ENCODE measurements at places on chromosomes 13 and 19.

DNA sequence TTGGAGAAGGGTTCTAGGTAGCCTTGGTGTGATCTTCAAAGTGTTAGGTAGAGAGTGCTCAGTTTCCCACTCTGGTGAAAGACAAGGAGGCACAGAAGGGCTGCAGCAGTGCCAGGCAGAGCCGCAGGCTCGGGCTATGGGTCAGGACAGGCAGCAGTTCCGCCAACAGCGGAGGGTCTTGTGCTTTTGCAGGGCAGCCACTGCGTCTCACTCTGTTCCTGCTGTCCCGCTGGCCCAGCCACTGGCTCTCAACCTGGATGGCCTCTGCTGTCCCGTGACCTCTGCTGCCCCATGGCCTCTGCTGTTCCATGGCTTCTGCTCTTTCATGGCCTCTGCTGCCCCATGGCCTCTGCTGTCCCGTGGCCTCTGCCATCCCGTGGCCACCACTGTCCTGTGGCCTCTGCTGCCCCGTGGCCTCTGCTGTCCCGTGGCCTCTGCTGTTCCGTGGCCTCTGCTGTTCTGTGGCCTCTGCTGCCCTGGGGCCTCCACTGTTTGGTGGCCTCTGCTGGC, 175.7 kb downstream of the URI1 start:
- DNase-seq, result no peak

DNA sequence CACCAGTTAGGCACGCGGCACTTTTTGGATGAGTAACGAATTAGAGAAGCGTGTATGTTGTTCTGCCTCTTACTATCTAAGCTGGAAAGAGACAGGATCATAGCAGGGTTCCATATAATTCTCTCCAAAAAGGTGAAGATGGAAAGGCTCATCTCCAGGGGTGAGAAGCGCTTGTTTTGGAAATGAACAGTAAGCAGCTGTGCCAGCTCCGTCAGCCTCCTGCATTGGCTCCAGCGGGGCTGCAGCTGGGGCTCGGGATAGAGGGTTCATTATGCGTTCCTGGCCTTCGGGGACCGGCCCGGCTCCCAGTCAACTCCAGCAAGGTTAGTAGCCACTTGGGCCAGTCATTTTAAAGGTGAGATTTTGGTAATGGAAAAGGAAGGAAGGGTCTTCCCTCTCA, 155.5 kb downstream of the COL4A1 start:
- no peak for DNase-seq

- DNase-seq, result no peak
Measured at GRCh38 chr19:50005428-50005827, 19.7 kb downstream of the VRK3 start.

- DNase-seq, result peak; percentile 57
Measured at GRCh38 chr19:1279782-1280341, 4.5 kb downstream of the FAM174C start.

DNA sequence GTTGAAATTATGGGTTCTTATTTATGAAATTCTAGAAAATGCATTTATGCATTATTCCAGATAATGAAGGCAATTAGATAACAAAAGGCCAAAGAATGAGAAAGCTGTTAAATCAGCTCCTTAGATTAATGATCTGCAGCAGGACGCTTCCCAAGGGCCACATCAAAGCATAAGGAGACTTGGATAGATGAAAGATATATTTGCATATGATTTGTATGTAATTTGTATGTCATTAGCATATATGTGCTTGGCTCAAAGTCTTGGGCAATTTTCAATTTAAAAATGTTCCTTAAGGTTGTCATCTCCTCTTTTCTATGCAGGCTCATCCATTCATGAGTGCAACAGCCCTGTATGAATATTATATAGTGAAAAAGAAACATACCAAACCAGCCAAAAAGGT, 126.8 kb upstream of the IRS2 start:
- DNase-seq, result no peak

DNA sequence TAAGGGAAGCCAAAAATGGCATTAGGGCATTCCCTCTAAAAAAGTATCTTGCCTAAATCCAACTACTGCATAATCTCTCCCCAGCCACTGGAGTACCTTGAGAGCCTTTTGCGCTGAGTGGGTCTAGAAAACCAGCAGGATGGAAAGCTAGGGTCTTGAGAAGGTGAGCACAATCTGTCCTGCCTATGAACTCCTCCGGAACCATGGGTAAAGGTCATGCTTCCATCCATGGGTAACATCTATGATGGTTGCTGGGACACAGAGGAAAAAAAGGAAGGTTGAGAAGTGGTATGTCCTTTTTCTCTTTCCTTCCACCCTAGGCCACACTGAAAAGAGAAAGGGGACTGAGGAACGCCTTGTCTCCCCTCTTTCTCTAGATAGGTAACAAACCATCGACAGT, 52.4 kb downstream of the ZNF676 start:
- no peak for DNase-seq

- no peak for DNase-seq
Measured at GRCh38 chr19:40805258-40805868, 6.4 kb downstream of the EGLN2 start.

DNA sequence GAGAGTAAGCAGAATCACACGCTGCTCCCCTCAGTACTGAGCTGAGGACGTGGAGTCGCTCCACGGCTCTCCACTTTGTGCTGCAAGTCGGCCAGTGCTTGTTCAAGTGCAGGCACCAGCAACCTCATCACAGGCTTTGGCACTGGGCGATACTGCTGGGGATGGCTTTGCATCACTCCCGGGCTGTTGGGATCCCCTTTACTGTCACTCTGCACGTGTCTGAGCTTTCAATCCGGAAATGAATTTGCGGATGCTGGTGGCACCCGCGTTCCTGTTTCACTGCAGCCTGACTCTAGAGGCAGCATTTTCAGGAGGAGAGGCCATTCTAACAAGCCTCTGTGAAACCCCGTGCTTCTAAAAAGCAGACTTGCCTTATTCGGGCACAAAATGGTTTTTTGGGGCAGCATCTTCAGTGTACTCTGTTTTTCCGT, 19.1 kb downstream of the SMARCA4 start:
- no peak for DNase-seq

DNA sequence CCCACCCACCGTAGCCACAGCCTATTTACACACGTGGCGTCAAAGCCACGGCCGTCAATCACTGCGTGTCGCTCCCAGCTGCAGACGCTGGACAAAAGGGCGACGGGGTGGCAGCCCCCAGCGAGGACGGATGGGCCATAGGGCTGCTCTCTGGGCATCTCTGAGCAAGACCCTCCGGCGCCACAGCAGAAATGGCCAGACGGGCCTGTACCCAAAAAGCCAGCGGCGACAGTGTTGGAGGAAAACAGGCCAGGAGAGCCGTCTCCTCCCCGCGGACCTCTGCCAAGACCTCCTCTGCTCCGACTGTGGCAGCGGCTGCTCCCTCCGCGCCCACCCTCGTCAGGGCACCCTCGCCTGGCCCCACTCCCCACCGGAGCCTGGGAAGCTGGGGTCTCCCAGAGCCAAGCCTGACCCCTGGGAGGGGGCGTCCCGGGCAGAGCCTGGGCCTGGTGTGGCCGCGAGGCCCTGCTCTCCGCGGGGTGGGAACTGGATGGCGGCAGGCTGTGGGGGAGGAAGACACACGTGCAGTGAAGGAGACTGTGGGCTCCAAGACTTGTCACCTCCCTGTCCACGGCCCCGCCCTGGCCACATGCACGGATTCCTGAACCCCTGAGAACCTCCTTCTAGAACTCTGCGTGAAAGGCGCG, 2.7 kb downstream of the C2CD4C start:
- DNase-seq, result no peak

GRCh38 chr19:18266771-18267686, 7.2 kb downstream of the IQCN start:
- DNase-seq, result no peak

- DNase-seq, result no peak
Measured at GRCh38 chr13:111484141-111484925, 163.9 kb downstream of the TEX29 start.

GRCh38 chr13:85651440-85651839, 147.8 kb downstream of the SLITRK6 start:
- DNase-seq, result no peak

- peak; percentile 11 for DNase-seq
Measured at GRCh38 chr19:15702534-15702930, 25.3 kb upstream of the OR10H2 start.

GRCh38 chr13:21849323-21849722, 178.4 kb downstream of the FGF9 start:
- no peak for DNase-seq

GRCh38 chr13:51639171-51639570, 54.9 kb downstream of the WDFY2 start:
- DNase-seq, result no peak

- no peak for DNase-seq
Measured at GRCh38 chr13:87459419-87459818, 211.8 kb upstream of the SLITRK5 start.

- DNase-seq, result no peak
Measured at GRCh38 chr13:111508164-111508870, 187.9 kb downstream of the TEX29 start.

- DNase-seq, result no peak
Measured at GRCh38 chr13:88014527-88014926, 343.4 kb downstream of the SLITRK5 start.

GRCh38 chr13:108597943-108598342, 31.5 kb upstream of the MYO16 start:
- no peak for DNase-seq

DNA sequence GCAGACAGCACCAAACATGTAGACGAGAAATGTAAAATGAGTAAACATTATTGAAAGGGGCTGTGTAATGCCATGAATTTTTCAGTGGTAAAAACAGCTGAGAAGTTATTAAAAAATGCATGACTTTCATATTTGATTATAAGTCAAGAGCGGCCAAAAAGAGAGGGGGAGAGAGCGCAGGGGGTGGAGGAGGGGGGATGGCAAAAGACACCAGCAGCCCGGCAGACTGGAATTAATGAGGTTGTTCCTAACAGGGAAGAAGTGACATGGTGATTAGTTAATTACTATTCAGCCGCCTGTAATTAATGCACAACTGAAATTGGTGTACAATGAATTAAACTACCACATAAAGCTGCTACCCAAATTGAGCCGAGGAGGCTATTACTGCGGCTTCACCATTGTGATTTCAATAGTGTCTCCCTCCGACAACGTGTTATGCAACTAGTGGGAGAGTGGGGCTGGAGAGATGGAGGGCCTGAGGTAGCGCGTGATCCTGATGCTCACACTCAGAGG, 89.1 kb upstream of the VSTM2B start:
- no peak for DNase-seq

Data from stimulated activated CD8-positive, alpha-beta memory T cell treated with anti-CD3 and anti-CD28 coated beads, Interleukin-4, amount 100 ng/mL, for 1 hour (primary cell).